GM12878 (cell line): ENCODE measurements at places on chromosomes 7 and 10.

GRCh38 chr10:70462349-70462984 lies 16.1 kb upstream of the PALD1 start:
- no peak for DNase-seq

GRCh38 chr7:151396328-151396970 lies 13.4 kb downstream of the WDR86 start:
- no peak for DNase-seq

GRCh38 chr7:36736899-36737211 lies 12.6 kb upstream of the AOAH start:
- no peak for DNase-seq

- DNase-seq = no peak
These were observed 909.2 kb upstream of the AUTS2 start for GRCh38 chr7:68689087-68689433.

- no peak for DNase-seq
These were observed 88.7 kb upstream of the MYL10 start for GRCh38 chr7:101717628-101718357.

DNA sequence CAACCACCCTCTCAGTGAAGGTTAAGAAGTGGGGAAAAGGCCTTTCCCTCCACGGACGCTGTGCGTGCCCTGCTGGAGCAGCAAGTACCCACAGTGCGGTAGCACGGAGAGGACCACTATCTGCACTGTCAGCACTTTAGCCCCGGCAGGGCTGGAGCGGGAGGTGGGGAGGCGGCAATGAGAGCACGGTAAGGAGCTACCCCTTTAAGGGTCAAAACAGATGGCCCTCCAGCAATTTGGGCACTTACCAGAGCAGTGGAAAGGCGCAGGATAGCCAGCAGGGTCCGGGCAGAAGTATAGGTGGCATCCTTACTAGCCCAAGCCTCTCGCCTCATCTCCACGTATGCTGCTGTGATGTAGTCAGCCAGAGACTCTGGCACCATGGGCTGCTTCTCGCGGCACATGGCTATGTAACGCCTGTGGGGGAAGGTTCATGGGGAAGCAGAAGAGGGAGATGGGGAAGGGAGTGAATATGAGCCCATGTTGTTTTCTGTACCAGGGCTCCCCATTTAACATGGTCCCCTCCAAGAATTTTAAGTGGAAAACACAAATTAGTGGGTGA lies 5.2 kb downstream of the COPS6 start:
- DNase-seq = no peak

DNA sequence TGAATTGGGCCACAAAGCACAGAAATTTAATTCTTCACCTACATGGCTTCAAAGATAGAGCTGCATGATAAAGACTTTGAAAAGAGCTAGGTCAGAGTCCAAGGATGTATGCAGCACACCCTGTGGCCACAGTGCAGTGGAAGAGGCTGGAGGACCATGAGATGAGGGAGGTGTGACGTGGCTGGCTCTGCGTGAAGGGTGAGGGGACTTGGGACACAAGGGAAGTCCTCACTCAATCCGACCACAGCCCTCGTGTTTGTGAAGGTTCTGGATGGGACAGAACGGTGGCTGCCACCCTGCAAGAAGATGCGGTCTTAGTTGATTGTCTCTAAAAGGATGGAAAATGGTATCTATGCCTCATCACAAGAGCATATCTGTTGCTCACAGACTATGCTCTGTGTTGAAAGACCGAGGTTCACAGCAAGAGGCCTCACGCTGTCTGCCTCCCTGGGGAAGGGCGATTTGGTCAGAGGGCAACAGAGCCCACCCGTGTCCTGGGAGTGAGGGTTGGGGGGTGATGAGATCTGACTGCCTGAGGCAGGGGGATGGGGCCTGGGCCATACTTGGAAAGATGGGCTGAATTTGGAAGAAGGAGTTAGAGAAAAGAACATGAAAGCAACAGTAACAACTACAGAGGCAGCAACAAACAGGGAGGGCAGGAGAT lies 174.4 kb upstream of the SHH start:
- DNase-seq = no peak

DNA sequence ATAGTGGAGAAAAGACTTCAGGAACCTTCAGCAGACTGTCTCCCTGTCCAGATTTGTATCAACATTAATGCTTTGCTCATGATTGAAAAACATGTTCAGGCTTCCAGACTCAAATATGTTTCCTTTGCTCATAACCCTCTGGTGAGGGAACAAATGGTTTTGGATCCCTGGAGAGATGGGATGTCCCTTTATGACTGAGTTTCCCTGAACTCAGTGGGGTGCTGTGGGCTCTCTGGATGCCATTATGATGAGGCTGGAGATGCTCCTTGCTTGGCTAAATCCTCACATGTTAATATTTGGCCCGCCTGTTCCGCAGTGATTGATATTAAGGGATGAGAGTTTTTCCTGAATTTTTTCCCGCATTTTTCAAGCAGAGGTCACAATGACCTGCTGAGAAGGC lies 749.4 kb downstream of the SUGCT start:
- DNase-seq = no peak

GRCh38 chr7:131106681-131107336 lies 220.9 kb upstream of the MKLN1 start:
- DNase-seq = no peak

- DNase-seq = no peak
These were observed 26.7 kb downstream of the ELMO1 start for GRCh38 chr7:37421861-37422500.

- no peak for DNase-seq
These were observed 53.2 kb downstream of the PROSER2 start for GRCh38 chr10:11876324-11876723.

DNA sequence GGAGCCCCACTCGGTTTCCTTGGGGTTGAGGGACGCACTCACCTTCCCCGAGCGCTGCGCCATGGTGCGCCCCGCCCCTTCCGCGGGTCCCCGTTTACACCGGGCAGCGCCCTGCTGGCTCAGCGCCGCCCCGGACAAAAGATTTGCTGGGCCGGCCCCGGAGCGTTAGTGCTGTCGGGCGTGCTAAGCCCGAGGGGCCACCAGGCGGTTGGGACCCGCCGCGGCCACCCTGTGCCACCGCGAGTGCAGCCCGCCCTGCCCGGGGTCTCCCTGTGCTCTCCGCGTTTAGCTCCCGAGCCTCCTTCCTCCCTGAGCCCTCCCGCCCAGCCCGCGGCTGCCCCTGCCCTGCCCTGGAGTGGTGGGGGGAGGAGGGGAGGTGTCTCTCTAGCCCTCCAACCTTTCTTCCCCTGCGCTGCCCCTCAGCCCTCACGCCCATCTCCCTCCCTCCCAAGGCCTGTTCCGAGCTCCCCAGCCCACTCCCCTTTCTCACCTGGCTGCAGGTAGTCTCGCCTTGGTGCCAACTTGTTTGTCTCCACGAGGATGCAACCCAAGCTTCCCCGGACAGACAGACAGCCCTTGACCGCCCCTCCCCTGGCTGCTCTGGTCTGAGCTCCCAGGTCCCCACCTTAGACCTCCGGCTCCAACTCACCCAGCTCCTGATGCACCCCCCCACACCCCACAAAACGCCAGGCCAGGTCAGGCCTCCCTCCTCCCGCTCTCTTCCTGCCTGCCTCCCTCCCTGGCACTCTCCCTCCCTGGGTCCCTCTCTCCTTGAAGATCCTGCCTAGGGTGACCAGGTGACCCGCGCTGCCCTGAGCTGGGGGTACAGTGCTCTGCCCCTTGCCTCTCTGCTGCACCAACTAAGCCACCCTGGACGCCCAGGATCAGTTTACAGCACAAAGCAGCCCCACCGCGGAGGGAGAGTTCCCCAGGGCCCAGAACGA lies at the start of gene CRYGN:
Gene CRYGN (minus strand): TSS at position 287 of the 944 bp plus-strand sequence. CDS start 224 bp downstream, at position 63.
- no peak for DNase-seq

- no peak for DNase-seq
These were observed 26.8 kb upstream of the C7orf33 start for GRCh38 chr7:148563583-148564274.

- no peak for DNase-seq
These were observed at the start of gene AGMO for GRCh38 chr7:15561835-15562234. TSS of gene AGMO (minus strand) at chr7:15562015.

- DNase-seq = no peak
These were observed 35.0 kb downstream of the HDAC9 start for GRCh38 chr7:18530224-18531179.

DNA sequence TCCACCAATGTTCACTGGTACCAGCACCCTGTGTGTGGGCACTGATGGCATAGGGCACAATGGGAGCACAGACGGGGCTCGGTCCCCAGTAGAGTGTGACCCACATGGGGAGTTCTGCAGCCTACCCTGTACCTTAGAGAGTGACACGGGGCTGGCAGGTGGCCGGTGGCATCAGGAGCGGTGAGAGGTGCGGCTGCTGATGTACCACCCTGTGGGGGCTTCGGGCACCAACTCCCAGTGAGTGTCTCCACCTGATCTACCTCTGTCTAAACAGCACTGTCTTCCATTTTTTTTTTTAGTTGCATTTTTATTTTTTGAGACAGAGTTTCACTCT lies 4.1 kb downstream of the JAKMIP3 start:
- no peak for DNase-seq
